ENCODE measurements at places on chromosomes 1 and 21.

- DNase-seq = no peak
These were observed 151.9 kb downstream of the TLR5 start for GRCh38 chr1:222991177-222991576.

DNA sequence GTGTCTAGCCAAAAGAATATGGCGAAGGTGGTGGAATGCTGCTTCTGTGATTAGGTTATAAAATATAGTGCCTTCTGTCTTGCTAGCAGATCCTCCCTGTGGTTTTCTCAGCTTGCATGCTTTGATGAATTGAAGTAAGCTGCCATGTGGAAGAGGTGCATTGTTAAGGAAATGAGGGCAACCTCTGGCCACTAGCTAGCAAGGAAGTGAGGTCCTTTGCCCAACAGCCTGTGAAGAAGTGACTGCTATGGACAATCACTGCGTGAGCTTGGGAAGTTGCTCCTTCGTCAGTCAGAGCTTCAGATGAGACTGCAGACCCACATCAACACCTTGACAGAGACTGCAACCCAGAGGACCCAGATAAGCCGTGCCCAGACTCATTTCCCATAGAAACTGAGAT, 109.4 kb downstream of the GIPC2 start:
- DNase-seq = peak; percentile 43

DNA sequence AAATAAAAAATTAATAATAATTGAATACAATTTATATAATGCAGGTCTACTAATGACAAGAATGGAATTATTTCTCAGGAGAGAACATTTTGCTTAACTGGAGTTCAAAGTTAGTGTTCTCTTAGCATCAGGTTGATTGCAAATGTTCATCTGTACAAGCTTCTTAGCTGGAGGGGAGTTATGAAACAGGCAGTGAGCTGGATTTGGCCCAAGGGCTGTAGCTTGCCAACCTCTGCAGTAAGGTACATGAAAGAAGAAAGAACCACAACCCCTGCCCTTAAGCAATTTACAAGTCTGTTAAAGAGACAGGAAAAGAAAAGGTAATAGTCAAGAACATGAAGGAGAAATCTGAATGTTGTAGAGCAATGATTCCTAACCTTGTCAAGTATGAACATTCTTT, 17.0 kb downstream of the LPGAT1 start:
- DNase-seq = no peak

- peak; percentile 24 for DNase-seq
These were observed 10.2 kb downstream of the RPS6KC1 start for GRCh38 chr1:213061263-213061662.

GRCh38 chr1:172041742-172042141, 200.4 kb downstream of the DNM3 start:
- DNase-seq = no peak

- no peak for DNase-seq
These were observed 1.8 kb downstream of the HSF2BP start for GRCh38 chr21:43657355-43658087.

- no peak for DNase-seq
These were observed 518.5 kb downstream of the PTPRU start for GRCh38 chr1:29754573-29755375.

DNA sequence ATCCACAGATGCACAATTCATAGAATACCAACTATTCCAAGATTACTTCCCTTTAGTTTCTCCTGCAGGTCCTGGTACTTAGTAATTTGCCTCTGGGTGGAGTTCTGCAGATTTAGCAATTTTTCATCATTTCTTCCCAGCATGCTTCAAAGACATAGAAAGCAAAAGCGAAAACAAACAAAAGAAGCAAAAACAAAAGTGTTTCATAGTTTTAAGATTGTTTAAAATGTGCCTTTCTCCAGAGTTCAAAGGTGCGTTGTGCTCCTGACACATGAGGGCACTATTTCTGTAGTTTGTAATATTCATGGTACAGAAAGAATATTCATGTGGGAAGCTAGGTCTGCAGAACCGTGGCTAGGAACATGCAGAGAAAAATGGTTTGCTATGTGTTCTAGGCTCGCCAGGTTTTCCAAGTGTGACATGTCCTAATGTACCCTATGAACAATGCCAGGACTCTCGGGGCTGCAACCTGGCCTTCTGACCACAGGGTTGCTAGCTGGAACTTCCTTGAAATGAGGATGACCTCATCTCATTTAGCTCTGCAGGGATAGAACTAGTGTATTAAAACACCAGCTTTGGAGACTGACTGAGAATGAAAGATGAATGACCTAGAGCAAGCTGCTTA, 30.0 kb upstream of the RCSD1 start:
- no peak for DNase-seq

GRCh38 chr1:72366466-72366865, 84.1 kb upstream of the NEGR1 start:
- DNase-seq = peak; percentile 7

GRCh38 chr1:88175631-88176226, 508.3 kb upstream of the PKN2 start:
- no peak for DNase-seq

GRCh38 chr1:32967888-32968568, 3.4 kb upstream of the RNF19B start:
- no peak for DNase-seq

DNA sequence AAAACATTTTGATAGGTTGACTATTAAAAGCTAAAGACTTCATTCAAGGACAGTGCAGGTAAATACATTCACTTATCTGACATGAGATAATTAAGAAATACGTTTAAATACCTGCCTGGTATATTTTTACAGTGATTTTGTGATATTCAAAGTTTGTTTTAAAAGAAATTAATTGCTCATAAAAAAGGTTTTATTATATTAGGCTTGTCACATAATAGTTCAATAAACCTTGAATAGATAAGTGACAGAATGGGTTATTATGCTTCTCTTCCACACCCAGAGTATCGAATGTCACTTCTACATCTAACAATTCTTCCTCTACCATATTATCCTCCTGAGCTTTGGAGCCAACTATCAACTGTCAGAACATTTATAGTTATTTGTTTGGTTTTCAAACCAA, 60.0 kb downstream of the LTN1 start:
- no peak for DNase-seq

DNA sequence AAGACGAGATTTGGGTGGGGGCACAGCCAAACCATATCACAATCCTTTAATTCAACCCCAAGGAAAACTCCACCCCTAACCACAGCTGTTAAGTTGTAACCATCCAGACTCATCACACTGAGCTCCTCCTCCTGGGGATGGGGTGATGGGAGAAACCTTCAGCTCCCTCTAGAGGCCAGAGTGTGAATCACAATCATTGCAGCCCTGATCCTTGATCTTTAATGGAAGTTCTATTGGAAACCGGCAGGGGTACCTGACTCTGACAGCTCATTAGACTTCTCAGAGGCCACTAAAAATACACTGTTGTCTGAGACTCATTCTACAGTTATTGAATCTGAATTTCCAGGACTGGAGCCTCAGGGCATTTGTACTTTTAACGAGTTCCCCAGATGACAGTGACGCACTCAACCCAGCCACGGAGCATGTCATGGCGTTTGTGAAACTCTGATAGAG, 127.2 kb downstream of the IGSF21 start:
- DNase-seq = peak; percentile 91

- no peak for DNase-seq
These were observed 17.2 kb upstream of the FABP3 start for GRCh38 chr1:31390071-31390470.

GRCh38 chr1:155648207-155649147, 38.5 kb downstream of the MSTO1 start:
- peak; percentile 56 for DNase-seq

DNA sequence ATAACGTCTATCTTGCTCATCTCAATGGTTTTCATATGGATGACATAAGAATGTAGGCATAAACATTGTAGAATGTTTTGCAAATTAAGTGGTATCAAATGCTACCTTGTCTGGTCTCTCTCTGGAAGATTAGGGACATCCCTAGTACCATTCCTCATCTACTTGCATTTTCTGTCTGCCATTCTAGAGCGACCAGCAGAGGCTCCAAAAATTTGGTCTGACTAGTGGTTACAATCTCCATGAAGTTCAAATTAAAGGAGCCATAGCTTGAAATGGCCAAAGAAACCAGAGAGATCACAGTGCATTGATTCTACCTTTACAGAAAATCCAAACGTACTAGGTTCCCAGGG, 1.1 kb downstream of the CD84 start:
- DNase-seq = no peak

DNA sequence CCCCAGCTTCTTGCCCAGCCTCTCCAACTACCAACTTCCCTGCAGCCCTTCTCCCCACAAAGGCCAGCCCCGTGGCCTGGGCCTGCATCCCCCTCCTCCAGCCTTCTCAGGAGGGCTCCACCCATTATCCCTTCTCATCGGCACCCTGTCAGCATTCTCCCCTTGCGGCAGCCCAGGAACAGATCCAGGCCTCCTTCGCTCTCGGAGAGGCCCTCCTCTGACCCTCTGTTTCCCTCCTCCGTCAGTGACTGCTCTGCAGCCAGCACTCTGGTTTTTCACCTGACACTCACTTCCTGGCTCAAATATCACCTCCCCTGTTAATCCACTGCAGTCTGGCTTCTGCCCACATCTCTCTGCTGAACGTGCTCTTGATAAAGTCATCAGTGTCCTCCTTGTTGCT, 17.5 kb downstream of the ADGRB2 start:
- no peak for DNase-seq

- no peak for DNase-seq
These were observed 87.2 kb downstream of the VAV3 start for GRCh38 chr1:107877745-107878144.

- no peak for DNase-seq
These were observed 715.0 kb upstream of the ADAMTS5 start for GRCh38 chr21:27681841-27682240.

DNA sequence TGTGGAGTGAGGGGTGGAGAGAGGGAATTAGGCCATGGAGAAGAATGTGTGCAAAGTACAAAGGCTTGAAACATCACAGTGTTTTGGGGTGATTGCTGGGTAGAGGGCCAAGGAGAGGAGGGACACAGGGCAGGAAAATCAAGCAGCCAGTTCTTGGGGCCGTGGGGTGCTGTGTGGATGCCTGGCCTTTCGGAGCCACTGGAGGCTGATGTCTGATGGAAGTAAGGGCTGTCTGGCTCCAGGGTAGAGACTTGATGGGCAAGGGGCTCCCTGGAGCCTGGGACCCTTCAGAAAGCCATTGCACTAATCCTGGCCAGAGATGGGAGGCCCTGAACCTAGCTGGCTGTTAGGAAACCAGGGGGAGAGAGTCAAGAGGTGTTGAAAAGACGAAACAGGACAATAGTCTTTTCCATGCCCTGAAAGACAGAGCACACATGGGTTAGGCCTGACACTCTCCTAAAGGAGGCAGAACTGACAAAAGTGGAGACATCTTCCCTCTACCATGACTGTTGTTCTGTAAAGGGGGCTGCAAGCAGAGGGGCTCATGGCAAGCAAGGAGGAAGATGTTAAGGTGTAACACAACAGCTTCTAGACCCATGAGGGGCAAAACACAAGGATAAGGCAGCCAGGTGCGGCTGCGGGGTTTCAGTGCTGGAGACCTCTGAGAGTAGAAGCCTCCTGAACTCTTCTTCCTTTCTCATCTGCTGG, 21.0 kb downstream of the ATF3 start:
- no peak for DNase-seq

- peak; percentile 70 for DNase-seq
These were observed 4.0 kb downstream of the HAO2 start for GRCh38 chr1:119372503-119373086.

DNA sequence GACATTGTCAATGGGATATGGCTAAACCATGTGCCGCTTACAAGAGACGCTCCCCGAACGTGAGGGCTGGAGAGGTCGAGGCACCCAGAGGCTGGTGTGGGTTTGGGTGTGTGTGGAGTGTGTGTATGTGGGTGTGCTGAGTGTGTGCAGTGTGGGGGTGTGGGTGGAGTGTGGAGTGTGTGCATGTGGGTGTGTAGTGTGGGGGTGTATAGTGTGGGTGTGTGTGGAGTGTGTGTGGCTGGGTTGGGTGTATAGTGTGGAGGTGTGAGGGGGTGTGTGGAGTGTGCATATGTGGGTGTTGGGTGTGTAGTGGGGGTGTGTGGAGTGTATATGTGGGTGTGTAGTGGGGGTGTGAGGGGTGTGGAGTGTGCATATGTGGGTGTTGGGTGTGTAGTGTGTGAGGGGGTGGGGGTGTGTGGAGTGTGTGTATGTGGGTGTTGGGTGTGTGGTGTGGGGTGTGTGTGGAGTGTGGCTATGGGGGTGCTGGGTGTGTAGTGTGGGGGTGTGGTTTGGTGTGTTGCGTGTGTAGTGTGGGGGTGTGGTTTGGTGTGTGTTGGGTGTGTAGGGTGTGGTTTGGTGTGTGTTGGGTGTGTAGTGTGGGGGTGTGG, 42.2 kb downstream of the SLC19A1 start:
- DNase-seq = no peak

DNA sequence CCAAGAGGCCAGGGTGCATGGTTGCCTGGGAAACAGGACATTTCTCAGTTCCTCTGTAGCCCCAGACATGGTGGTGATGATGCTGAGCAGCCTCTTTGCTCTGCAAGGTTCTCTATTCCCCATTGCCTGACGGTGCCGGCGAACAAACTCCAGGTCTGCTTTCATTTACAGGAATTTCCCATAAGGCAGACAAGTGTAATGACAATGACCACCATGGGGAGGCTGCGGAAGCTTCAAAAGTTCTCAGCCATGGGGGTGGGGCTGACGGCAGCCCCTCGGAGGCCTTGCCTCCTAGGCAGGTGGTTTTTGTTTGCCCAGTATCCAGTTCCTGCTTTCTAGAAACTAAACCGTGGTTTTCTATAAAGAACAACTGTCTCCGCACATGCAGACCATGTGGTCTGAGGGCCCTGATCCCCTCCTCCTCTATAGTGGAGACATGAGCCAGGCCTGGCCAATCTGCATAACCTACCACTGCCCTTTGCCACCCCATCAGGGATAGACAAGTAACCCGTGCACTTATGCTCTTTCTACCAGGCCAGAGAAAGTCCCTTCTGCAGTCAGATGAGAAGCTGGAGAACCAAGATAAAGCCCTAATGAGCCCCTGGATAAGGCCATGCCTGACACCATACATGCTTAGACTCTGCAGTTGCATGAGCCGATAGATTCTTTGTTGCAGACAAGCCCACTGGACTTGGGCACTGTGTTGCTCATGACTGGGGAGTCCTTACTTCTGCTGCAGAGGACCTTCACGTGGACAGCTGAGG, 54.1 kb downstream of the LDLRAD2 start:
- peak; percentile 88 for DNase-seq

- DNase-seq = peak; percentile 91
These were observed 17.7 kb upstream of the SNX27 start for GRCh38 chr1:151594143-151594625.

GRCh38 chr1:245294020-245294419, 139.2 kb downstream of the KIF26B start:
- DNase-seq = no peak
